GF-D8 (cell line): ENCODE measurements at places on chromosomes 2 and 18.

- no peak for DNase-seq
These were observed 40.2 kb downstream of the MBP start for GRCh38 chr18:77092104-77093066.

- DNase-seq = no peak
These were observed 539 bp upstream of the MOB4 start for GRCh38 chr2:197515315-197515738.

- no peak for DNase-seq
These were observed 69.4 kb upstream of the ARHGAP28 start for GRCh38 chr18:6659963-6660725.

DNA sequence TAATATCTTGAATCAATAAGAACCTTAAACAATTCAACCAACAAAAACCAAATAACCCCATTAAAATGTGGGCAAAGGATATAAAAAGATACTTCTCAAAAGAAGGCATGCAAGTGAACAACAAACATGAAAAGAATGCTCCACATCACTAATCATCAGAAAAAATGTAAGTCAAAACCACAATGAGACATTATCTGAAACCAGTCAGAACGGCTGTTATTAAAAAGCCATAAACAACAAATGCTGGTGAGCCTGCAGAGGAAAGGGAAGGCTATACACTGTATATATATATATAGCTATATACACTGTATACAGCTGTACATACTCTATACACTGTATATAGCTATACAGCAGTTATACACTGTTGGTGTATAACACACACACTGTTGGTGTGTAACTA is 47.8 kb upstream of the GALNT13 start:
- DNase-seq = no peak

- no peak for DNase-seq
These were observed 288.3 kb upstream of the FBXO11 start for GRCh38 chr2:48194641-48195040.

DNA sequence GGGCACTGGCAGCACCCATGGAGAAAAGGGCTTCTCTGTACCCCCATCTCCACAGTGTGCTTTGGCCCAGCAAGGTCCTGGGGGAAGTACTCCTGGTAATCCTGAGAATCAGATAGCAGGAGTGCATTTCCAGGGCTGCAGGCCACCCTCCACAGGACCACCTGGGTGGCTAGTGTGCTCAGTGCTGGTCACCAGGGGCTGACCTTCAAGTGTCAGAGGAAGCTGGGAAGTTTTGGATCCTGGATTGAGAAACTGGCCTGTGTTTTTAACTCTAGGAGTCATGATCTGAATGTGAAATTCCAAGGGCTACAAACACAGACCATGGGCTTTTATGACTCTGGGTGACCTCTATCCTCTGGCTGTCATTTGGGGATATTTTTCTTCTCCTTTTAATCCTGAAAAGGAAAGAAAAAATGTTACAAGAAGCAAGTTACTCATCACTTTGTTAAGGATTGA is 9.3 kb downstream of the RHOB start:
- no peak for DNase-seq

- DNase-seq = no peak
These were observed at the start of gene CXCR1 for GRCh38 chr2:218166791-218167190. TSS of gene CXCR1 (minus strand) at chr2:218166962. CDS start at chr2:218165211, 1,751 bp downstream.

- no peak for DNase-seq
These were observed 40.2 kb downstream of the PID1 start for GRCh38 chr2:229230911-229231310.

- DNase-seq = no peak
These were observed 25.0 kb upstream of the TMBIM1 start for GRCh38 chr2:218317303-218317630.

DNA sequence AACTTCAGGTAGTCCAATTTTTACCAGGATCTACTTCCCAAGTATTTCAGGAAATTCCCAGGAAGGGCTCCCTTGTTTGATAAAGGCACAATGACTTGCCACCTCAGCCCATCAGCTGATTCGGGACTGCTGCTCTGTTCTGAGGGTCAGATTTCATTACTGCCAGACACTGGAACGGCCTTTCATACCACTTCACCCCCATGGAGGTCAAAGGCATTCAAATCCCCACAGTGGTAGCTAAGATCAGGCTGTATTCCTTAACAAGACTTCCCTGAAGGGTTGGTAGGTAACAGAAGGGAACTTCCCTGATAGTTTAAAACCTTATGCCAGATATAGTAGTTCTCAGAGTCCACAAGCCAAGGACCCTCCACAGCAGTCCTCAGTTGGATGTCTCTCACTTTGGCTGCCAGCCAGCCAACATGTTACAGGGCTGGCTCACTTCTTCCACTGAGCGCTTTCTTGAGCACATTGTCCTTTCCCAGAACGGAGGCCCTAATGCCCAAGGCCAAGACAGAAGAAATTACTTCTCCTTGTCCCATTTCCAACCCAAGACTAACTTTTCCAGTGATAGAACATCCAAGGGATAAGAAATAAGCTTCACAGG is 40.0 kb upstream of the GLS start:
- DNase-seq = no peak

DNA sequence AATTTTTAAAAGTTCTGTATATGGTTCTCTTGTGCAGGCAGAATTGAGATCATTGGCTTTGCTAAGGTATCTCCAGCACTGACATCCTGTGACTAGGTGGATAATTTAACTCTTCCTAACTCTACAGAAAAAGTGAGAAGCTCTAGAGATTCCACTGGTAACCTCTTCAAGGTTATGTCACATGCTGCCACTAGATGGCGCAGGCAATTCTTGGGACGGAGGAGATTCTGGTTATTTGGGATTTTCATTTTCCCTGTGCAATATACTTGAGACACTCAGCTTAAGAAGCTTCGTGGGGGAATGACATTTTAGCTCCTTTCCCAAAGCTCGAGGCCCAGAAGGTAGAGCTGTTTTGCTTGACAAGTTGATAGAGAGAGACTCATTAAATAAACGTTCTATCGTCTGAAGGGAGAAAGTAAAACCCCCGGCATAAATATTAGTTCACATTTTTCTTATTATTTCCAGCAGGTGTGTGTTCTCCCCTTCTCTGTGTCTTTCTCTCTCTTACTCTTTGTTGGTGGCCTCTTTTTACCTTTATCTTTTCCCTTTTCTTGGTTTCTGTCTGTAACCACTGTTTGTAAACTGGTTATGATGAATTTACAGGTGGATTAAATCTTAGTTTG is 26.6 kb upstream of the LANCL1 start:
- no peak for DNase-seq

DNA sequence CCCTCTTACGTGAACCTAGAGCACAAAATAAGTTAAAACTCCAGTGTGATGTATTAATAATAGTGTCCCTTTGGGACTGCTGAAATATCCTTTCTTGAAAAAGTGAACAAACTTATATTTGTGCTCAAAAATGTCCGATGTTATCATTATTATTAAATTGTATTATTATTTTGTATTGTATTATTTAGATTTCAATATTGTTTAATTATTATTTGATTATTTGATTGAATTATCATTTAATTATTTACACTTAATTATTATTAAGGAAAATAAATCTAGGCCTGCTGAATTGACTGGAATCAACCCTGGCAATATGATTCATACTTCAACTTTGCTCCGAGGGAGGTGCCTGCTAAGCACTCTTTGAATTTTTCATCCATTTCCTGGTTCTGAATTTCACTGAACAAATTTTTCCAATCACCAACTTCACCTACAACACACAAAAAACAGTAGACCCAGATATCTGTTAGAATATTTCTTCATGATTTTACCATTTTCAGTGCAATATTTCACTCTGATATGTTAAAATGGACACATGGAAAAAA is 10.9 kb upstream of the EIF2AK2 start:
- no peak for DNase-seq

DNA sequence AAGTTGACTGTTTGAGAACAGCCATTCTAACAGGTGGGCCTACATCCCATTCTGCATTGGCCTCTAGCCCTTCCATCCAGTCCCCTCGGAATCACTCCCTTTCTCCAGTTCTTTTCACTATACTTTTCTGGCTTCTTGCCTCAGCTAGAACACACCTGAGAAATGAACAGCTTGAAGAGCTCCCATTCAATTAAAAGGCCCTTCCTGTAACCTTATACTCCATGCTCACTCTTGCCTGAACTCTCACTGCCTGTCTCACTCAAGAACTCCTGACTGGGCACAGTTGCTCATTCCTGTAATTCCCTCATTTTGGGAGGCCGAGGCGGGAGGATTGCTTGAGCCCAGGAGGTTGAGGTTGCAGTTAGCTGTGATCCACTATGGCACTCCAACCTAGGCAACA is 23.6 kb downstream of the CHRNA1 start:
- DNase-seq = no peak

GRCh38 chr18:40917056-40917455 is 1038.0 kb upstream of the PIK3C3 start:
- DNase-seq = no peak

DNA sequence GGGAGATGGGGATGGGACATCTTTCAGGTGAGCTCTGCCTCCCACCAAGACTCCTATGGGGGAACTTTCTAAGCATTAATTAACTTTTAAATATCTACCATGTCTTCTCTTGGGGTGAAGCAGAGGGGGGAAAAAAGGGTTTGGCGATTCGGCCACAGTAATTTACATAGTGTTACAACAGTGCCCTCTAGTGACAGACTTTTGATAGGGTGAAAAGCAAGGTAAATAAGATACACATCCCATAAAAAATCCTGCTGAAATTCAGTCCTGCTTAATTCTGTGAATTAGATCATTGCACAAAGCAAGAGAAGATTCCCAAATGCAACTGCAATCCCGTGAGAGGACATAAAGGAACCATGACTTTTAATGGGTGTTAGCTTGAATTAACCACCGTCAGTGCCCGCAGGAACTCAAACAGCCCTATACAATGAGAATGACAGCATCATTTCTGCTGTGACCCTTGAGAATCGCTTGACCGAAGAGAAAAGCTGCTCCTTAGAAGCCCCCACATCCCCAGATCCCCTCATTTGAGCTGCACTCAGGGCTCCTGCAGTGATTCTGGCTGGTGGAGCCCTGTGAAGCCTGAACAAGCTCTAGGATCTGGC is 32.8 kb downstream of the FAM124B start:
- no peak for DNase-seq

GRCh38 chr18:11488175-11488574 is 121.2 kb upstream of the SLC35G4 start:
- DNase-seq = no peak

- DNase-seq = no peak
These were observed 424.2 kb downstream of the NRXN1 start for GRCh38 chr2:50607721-50608120.

GRCh38 chr2:235669269-235669831 is 175.5 kb downstream of the AGAP1 start:
- no peak for DNase-seq

DNA sequence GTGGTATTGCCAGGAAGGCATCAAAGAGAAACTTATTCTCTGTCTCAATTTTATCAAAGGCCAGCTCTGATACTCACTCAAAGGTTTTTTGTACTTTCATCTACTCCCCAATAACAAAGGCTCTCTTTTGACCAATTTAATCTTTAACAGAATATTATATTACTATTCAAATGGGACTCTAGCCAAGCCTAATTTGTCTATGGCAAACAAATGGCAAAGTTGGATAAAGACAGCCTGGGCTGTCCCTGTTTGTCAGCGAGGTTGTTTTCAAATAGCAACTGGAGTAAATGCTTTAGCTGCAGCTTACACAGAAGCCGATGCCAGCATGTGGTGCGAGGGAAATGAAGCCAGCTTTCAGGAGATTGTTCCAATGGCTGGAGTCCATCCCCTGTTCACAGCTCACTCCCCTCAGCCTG is 80.1 kb upstream of the CTNNA2 start:
- DNase-seq = no peak

GRCh38 chr18:69958422-69958821 is 10.7 kb upstream of the CD226 start:
- DNase-seq = no peak

DNA sequence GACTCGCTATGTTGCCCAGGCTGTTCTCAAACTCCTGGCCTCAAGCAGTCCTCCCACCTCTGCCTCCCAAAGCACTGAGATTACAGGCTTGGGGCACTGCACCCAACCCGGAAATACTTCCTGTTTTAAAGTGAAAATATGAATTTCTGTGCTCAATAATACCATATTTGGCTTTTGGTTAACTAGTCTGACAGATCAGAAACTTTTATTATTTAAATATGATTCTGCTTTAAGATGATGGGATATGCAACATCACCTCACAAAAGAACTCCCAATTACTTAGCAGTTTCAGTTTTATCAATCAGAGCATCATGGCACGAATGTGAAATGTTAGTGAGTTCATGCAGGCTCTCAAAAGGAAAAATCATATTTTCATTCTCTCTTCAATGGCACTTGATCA is 120.6 kb downstream of the PTRHD1 start:
- DNase-seq = no peak

GRCh38 chr2:106841886-106842645 is 43.9 kb downstream of the ST6GAL2 start:
- DNase-seq = no peak

- DNase-seq = no peak
These were observed 92.1 kb downstream of the IRS1 start for GRCh38 chr2:226707499-226707898.

GRCh38 chr2:219442256-219443015 is 7.8 kb downstream of the SPEG start:
- DNase-seq = no peak

DNA sequence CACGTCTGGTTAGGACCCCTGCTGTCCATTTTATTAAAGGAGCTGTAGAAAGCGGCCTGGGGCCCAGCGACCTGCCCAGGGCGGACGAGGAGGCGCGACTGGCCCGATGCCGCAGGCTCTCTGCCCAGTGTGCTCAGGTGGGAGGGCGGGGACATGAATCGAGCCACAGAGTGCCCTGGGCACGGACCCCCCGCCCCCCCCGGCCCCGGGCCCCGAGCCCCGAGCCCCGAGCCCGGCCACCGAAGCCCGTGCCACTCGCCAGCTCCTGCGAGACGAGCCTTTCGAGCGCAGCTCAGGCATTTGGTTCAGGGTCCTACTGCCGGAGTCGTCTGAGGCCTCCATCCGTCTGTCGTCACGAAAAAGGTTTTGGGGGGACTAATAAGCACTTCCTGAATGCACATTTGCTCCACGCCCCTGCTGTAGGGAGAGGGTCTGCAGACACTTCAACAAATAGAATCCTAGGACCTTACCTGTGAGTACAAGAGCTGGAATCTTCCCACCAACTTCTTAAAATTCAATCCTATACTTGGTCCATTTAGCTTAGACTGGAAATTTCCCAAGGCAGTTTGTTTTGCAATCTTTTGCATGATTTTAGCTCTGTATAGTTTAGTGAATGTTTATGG is 602 bp upstream of the ADAM17 start:
- DNase-seq = no peak

GRCh38 chr2:7060631-7061449 is 143.6 kb downstream of the RNF144A start:
- DNase-seq = no peak

DNA sequence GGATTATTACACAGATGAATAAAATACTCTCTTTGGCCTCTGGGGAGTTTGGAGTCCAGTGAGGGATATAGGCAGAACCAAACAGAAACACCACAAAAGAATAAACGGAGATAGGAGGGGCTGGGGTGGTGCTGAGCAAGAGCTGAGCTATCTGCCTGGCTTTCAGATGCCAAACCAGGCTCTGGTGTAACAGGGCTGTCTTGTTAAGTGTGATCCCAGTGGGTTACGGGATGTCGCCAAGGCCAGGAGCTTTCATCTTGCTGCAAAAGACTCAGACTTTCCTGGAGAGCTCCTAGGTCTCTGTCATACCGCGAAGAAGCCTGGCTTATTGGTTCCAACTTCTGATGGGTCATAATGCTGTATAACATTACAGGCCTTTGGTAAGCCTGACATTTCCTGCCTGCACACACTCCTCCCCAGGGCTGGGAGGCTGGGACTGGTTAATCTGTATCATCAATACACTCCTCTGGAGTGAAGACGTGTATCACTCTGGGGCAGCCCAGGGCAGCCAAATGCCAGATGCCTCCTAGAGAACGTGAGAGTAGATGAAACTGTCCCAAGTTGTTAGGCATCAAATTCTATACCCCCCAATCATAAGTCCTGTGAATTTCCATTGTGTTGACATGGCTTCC is 60.5 kb downstream of the STPG4 start:
- DNase-seq = no peak
